Stimulated activated CD8-positive, alpha-beta memory T cell treated with anti-CD3 and anti-CD28 coated beads, Interleukin-4, amount 100 ng/mL, for 1 hour (primary cell): ENCODE measurements at places on chromosomes 16 and 17.

GRCh38 chr17:21376081-21376758, at the start of gene KCNJ12:
Gene KCNJ12 (plus strand): TSS chr17:21376357. CDS start chr17:21415343, 38,986 bp downstream.
- no peak for DNase-seq

DNA sequence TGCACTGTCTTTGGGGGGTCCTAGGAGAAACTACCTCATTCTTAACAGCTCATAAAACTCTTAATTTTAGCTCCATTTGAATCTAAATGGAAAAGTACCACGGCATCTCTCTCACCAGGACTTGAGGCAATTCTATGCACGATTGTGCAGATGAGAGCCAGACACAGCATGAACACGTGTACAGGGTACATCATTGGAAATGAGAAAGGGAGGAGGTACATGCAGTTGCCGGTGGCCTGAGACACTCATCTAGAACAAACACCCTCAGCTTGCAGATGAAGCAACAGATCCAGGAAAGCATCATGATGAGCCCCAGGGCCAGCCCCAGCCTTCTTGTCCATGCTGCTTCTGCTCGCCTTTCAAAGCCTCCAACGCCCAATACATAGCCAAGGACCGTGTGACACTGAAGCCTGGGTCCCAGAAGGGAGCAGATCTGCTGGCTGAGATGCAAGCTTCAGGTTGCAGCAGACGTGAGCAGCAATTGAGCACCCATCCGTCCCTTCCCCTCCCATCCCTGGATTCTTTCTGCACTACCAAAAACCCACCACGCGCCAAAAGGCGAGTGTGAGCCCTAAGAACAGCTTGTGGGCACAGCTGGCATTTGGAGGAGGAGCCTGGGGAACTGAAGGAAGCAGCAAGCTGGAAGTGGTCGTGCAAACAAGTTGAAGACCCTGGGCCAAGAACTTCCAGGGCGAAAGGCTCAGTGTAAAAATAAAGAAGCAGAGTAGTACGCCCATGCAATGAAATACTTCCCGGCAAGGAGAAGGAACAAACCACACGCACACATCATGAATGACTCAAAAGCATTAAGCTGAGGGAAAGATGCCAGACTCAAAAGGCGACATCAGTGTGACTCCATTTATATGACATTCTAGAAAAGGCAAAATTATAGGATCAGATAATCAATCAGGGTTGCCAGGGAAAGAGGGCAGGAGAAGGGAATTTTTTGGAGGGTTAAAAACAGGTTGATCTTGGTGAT, 7.3 kb upstream of the RCVRN start:
- no peak for DNase-seq

GRCh38 chr17:76834870-76835269, 33.3 kb upstream of the MGAT5B start:
- DNase-seq: no peak

DNA sequence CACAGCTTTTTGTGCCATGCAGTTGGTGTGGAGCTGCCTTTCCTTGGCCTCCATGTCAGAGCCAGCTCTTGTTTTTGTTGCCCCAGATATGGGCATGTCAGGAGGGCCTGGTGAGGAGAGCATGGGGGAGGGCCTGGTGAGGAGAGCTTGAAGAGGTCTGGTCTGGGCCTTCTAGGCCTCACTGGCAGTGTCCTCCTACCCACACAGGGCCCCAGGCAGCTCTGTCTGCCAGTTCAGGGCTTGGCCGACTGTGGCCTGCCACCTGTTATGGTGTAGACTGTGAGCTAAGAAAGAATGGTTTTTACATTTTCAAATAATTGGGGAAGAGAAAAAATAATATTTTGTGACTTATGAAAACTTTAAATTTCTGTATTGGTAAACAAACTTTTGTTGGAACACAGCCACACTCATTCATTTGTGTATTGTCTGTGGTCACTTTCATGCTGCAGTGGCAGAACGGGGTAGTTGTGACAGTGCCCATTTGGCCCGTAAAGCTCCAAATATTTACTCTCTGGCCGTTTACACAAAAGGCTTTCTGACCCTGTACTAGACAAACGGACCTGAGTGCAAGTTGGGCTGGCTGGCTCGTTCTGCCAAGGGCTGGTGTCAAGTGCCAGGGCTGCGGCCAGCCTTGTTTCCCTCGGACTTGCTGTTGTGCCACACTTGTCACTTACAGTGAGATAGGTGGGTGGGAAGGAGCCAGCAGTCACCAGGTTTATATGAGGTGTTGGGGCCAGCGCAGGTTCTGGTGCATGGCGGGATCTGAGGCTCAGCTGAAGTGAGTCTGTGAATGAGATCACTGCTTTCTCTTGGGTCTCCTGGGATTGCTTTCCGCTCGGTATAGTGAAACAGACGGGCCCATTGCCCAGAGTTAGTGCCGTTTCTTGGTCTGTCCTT, 18.2 kb downstream of the PGS1 start:
- DNase-seq: no peak

- no peak for DNase-seq
Measured at GRCh38 chr16:29926711-29927052, 656 bp upstream of the KCTD13 start.

GRCh38 chr17:43576563-43577229, 30.6 kb upstream of the ETV4 start:
- no peak for DNase-seq

DNA sequence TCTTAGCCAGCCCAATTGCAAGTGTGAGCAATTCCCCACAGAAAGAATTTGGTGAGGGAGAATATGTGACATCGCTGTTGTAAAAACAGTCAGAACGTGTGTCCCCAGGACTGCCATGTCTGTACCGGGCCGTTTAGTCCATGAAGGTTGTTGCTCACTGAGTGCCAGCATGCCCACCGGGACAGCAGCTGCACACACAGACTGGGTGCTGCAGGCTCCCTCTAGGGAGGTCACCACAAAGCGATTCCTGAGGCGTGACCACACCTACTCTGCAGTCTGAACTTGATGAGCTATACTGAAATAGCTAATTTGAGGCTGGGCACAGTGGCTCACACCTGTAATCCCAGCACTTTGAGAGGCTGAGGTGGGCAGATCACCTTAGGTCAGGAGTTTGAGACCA, 44.1 kb upstream of the ADORA2B start:
- no peak for DNase-seq

GRCh38 chr17:83135692-83136091, 56.3 kb downstream of the METRNL start:
- no peak for DNase-seq

GRCh38 chr17:81250286-81251093, 11.4 kb downstream of the NDUFAF8 start:
- DNase-seq: no peak

- no peak for DNase-seq
Measured at GRCh38 chr17:80935526-80935925, 56.1 kb upstream of the CHMP6 start.

DNA sequence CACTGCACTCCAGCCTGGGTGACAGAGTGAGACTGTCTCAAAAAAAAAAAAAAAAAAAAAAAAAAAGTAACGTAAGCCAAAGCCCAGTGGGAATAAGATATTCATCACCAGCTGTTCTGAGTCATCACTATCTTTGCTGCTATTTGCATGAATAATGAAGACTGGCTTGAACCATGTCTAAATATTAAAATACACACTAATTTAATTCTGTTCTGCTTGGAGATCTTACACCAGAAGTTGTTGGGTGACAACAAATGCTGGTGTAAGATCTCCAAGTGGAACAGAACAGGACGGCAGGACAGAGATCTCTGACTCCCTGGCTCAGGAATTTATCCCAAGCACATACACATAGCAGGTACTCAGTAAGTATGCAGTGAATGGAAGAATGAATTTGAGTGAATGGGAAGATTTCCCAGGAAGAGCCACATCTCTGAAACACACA, 19.6 kb downstream of the DNAH17 start:
- DNase-seq: no peak

DNA sequence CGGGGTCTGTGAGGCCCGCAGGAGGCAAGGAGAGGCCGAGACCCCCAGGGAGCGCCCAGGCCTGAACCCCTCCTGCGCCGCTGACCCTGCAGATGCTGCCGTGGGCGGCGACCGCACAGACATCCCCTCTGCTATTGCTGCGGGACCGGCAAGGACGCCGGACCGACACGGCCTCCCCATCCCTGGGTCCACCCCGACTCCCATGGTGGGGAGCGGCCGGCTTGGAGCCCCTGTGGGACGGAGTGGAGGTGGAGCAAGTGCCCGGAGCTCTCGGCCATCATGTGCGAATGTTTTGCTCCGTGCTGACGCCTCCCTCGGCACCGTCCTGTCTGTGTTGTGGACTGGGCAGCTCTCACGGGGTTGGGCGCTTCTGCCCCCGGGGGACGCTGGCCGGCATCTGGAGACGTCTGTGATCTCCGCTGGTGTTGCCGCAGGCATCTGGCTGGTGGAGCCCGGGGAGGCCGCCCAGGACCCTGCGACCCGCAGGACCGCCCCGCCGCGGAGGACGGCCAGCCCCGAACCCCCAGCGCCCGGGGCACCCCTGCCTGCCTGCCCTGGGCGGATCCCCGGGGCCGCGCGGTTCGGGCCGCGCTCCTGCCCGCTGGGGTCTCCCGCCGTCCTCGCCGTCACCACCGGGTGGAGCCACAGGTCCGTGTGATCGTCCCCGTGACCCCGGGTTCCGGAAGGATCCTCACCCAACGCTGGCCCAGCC, 12.8 kb upstream of the GNG13 start:
- peak; percentile 18 for DNase-seq

GRCh38 chr17:40453881-40454612, 10.8 kb downstream of the IGFBP4 start:
- no peak for DNase-seq

GRCh38 chr17:79633154-79633553, 22.3 kb upstream of the RBFOX3 start:
- no peak for DNase-seq

- no peak for DNase-seq
Measured at GRCh38 chr16:66043326-66043725, 323.2 kb upstream of the CDH5 start.

DNA sequence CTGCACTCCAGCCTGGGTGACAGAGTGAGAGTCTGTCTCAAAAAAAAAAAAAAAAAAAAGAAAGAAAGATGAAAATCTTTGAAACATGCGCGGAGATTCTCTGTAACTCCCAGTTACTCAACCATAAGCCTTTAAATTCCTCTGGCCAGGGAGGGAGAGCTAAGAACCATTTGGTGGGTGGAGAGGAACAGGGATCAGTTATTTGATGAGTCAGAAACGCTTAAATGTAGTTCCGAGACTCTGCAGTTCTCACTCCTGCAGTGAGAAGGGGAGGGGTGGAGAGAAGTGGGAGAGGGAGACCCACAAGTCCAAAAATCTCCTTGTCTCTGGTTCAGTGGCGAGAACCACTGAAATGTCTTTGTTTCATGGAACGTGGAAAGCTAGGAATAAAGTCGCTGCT, 266.7 kb downstream of the SOX9 start:
- no peak for DNase-seq

DNA sequence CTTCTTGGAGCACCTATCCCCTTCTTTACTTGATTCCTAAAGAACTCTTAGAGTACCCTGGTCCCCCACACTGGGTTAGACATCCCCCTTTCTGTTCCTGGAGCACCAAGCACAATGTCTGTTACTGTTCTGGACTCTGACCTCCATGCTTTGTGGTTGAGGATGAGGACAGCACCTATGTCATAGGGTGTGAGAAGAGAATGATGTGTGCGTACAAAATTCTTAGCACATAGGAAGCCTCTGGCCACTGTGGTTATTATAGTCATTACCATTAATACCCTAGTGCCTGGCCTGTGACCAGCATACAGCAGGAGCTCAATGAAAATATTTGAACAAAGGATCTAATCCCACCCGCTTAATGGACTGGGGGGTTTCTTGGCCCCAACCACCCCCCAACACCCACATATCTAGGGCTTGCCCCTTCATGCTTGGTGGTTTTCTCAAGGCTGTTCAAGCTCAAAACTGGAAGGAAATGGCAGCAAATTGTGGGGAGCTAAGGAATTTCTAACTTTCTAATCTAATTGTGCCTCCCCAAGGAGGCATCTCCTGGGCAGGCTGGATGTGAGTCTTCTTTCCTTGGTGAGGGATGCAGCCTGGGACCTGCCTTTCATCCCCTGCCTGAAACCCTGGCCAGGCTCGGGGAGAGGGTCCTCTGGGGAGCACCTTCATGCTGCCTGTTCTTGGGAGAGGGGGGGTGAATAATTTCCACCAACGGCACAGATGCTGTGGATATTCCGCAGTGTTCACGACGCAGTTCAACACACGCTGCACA, 1.5 kb upstream of the CMIP start:
- no peak for DNase-seq

DNA sequence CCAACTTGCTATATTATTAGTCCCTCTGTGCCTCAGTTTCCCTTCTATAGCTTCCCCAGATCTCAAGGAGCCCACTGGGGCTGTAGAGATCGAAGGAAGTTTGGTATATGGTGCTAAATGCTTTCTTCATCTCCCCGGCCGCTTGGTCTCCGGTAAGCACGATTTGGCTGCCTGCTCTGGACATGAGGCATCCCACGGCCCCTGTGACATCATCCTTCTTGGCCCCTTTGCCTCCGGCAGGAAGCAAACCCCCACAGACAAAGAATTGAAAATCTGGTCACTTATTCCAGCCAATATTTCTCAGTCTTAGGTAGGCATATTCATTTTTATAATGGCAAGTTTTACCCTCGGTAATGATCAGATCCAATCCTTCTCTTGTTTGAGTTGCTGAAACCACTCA, 65.8 kb downstream of the WSCD1 start:
- DNase-seq: no peak

- DNase-seq: no peak
Measured at GRCh38 chr17:31369266-31369665, 22.2 kb upstream of the RAB11FIP4 start.

DNA sequence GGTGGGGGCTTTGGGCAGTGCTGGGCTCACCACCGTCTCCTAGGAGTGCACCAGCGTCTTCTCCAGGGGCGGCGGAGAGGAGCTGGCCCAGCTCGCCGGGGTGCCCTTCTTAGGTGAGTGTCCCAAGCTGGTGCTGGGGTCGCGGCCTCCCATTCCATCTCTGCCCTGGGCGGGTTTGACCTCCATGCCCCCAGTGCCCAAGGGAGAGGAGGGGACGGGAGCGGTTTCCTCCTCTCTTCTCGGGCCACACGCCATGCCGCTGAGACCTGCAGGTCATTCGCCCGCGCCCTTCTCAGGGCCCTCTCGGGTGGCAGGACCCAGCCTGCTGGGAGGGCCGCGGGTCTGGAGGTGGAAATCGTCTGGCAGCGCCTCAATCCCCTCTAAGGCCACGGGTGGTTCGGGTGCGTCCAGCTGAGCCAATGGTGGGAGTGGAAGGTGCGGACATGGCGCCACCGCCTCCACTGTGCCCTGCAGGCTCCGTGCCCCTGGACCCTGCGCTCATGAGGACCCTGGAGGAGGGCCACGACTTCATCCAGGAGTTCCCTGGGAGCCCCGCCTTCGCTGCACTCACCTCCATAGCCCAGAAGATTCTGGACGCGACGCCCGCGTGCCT, 5.3 kb downstream of the IGFALS start:
- no peak for DNase-seq

- no peak for DNase-seq
Measured at GRCh38 chr16:69471121-69471520, 46.7 kb downstream of the CYB5B start.

GRCh38 chr16:84239909-84240308, at the start of gene KCNG4:
Gene KCNG4 (minus strand): TSS chr16:84240012. CDS start chr16:84237485, 2,527 bp downstream.
- DNase-seq: no peak

DNA sequence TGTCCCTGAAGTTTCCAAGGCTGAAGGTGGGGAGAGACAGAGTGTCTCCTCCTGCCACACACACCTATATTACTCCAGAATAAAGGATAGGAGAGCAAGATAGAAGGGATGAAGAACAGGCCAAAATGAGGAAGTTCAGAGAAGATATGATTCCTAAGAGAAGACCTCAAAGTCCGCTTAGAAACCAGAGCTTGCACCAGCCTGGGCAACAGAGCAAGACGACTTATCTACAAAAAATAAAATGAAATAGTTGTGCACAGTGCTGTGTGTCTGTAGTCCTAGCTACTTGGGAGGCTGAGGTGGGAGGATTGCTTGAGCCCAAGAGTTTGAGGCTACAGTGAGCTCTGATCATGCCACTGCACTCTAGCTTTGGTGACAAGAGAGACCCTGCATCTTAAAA, 128.2 kb downstream of the HS3ST3B1 start:
- DNase-seq: no peak
